Mesenteric fat pad (tissue), 1 donor: ENCODE measurements at places on chromosomes 3 and 15. TPM values are rescaled to one million over a fixed set of nuclear protein-coding genes. Genes with fewer than 3 reads are reported as not detected.

Gene ST6GAL1
- total RNA-seq = 35.6 TPM

Gene ROPN1
- total RNA-seq = not detected

GRCh38 chr15:42675021-42675420 is 61.9 kb downstream of the CDAN1 start:
- no peak for DNase-seq

Gene C3orf33
- 2.7 TPM for total RNA-seq

DNA sequence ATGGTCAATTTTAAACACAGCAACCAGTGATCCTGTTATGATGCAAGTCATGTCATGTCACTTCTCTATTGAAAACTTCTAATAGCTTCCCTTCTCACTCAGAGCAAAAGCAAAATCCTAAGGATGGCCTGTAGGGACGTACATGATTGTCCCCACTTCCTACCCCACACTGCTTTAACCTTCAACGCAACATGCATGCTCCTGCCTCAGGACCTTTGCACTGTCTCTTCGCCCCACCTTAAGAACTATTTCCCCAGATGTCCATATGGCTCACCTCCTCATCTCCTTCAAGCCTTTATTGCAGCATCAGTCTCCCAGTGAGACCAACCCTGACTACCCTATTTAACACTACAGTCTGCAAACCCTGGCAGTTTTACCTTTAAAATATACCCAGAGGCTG is 214.1 kb upstream of the CHRM5 start:
- DNase-seq = no peak
